Breast epithelium (tissue), 4 donors: ENCODE measurements at places on chromosomes 3 and 15.

GRCh38 chr3:160257606-160258005 lies 32.4 kb downstream of the C3orf80 start:
- no peak for DNase-seq
- H3K27ac ChIP-seq = no peak overlapping the region
- H3K4me1 ChIP-seq = no peaks in the 10 kb centered on the region
- no peaks in the 10 kb centered on the region for H3K27me3 ChIP-seq
- H3K36me3 ChIP-seq = no peaks in the 10 kb centered on the region

DNA sequence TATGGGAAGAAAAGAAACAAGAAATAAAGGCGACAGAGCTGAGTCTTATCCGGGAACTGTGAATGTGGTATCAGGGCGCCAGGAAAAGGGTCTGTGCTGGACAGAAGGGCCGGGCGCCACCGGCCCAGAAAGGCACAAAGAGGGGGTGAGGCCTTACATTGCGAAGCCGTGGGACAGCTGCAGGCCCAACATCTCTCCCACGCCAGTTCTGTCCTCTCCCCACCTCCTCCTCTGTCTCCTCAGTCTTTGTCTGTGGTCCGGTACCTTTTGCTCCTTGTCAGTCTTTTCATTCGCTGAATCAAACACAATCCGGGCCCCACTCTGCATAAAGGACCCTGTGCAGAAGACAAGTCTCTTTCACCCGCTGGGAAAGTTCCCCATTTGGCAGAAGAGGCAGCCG lies 81.8 kb downstream of the LRIG1 start:
- peak overlapping the region; percentile 42 for H3K27ac ChIP-seq
- no peaks in the 10 kb centered on the region for H3K4me1 ChIP-seq
- no peaks in the 10 kb centered on the region for H3K27me3 ChIP-seq
- no peak for DNase-seq
- H3K4me3 ChIP-seq = no peak overlapping the region

- DNase-seq = no peak
- no peaks in the 10 kb centered on the region for H3K27me3 ChIP-seq
Observed at GRCh38 chr15:48283396-48284145, 47.7 kb upstream of the DUT start.

DNA sequence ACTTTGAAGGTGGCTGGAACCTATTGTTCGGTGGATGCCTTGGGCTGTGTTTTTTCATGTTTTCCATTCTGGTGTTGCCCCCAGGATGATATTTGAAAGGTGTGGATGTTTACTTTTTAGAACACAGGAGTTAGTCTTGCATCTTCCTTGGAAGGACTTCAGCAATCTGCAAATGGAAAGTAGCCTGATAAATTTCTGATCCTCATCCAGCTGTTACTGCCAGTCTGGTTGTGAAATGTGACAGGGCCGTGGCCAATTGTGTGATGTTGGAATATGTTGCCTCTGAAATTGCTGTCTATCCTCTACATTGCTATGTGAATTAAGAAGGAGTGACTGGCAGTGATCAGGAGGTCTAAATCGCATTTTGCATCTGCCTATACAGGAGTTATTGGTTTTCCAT lies 382.5 kb upstream of the C2CD4B start:
- no peaks in the 10 kb centered on the region for H3K36me3 ChIP-seq
- H3K4me3 ChIP-seq = no peak overlapping the region
- H3K27ac ChIP-seq = no peak overlapping the region
- no peak for DNase-seq

DNA sequence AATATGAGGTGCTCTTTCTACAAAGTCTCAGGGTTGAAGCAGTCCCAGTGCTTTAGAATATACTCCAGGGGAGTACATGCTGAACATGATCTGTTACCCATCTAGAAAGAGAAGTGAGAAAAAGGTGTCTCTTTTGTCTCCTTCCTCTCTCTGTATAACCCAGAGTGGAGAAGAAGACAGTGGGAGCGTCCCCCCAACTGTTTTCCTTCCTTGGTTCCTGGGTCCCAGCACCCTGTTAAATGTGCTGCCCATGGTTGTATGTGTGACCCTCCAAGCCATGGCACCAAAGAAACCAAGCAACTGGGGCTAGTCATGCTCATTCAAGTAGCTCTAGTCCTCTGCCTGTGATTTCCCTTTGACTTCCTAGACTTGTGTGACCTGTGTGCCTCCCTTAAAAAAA lies 683.7 kb downstream of the TBL1XR1 start:
- no peak overlapping the region for H3K4me3 ChIP-seq
- H3K27ac ChIP-seq = no peak overlapping the region
- H3K36me3 ChIP-seq = no peaks in the 10 kb centered on the region
- H3K4me1 ChIP-seq = no peaks in the 10 kb centered on the region
- DNase-seq = no peak
- no peaks in the 10 kb centered on the region for H3K27me3 ChIP-seq

DNA sequence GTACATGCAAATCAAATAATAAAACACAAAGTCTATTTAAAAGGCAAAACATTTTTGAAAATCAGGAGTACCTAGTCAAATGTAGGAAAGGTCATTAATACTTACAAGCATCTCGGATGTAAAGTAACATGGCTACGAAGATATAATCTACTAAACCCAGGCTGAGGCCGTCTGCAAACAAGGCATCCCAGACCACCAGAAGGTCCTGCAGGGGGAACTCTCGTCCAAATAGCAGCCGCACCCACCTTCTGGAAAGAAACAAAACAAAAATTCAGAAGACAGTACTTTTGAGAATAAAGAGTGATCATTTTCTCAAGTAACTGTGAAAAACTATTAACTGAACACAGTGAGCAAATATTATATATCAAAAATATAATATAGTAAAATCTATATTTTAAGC lies 423.1 kb downstream of the PLCL2 start:
- H3K27me3 ChIP-seq = no peaks in the 10 kb centered on the region
- H3K4me1 ChIP-seq = no peaks in the 10 kb centered on the region
- no peaks in the 10 kb centered on the region for H3K36me3 ChIP-seq
- H3K4me3 ChIP-seq = no peak overlapping the region
- no peak for DNase-seq

DNA sequence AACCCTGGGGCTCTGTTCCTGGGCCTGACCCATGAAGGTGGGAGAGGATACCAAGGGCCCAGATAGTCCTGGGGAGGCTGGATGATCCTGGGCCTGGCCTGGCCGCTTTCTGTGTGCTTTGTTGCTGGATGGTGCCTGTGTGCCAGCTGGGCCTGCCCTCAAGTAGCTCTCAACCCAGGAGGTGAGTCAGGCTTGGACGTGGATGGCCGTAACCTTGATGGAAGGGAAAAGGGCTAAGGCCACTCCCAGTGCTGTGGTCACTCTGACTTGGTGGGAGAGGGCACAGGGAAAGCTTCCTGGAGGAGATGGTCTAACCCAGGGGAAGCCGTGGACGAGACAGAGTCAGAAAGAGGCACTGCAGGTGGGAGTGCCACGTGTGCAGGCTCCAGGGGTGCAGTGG lies 9.4 kb downstream of the TMEM43 start:
- no peaks in the 10 kb centered on the region for H3K4me1 ChIP-seq
- H3K27ac ChIP-seq = no peak overlapping the region
- H3K36me3 ChIP-seq = peaks cover 8% of the 10 kb centered on the region
- no peak for DNase-seq
- no peaks in the 10 kb centered on the region for H3K27me3 ChIP-seq
- H3K4me3 ChIP-seq = no peak overlapping the region

- H3K36me3 ChIP-seq = no peaks in the 10 kb centered on the region
- no peak overlapping the region for H3K27ac ChIP-seq
- no peaks in the 10 kb centered on the region for H3K27me3 ChIP-seq
- DNase-seq = no peak
Observed at GRCh38 chr3:146772211-146772743, 167.1 kb upstream of the PLSCR5 start.

DNA sequence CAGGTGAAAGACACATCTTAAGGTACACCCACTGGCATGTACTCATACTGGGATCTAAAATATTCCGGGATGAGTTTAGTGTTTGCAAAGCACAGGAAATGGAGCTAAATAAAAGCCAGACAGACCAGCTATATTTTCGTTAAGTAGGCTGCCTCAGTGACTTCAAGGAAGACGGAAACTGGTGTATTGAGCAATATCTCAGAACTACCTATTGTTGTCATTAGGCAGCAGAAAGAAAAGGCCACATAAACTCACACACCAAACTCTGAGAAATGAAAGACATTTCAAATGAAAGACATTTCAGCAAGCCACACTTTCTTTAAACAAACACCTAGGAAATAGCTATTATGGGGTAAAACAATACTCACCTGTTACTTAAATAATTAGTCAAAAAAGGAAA lies 761.7 kb upstream of the SEMA6D start:
- no peaks in the 10 kb centered on the region for H3K36me3 ChIP-seq
- DNase-seq = no peak
- H3K4me1 ChIP-seq = no peaks in the 10 kb centered on the region
- H3K4me3 ChIP-seq = no peak overlapping the region

- no peaks in the 10 kb centered on the region for H3K36me3 ChIP-seq
- H3K4me3 ChIP-seq = no peak overlapping the region
- no peaks in the 10 kb centered on the region for H3K27me3 ChIP-seq
- H3K4me1 ChIP-seq = no peaks in the 10 kb centered on the region
Observed at GRCh38 chr3:114504941-114505628, 211.3 kb downstream of the TIGIT start.

DNA sequence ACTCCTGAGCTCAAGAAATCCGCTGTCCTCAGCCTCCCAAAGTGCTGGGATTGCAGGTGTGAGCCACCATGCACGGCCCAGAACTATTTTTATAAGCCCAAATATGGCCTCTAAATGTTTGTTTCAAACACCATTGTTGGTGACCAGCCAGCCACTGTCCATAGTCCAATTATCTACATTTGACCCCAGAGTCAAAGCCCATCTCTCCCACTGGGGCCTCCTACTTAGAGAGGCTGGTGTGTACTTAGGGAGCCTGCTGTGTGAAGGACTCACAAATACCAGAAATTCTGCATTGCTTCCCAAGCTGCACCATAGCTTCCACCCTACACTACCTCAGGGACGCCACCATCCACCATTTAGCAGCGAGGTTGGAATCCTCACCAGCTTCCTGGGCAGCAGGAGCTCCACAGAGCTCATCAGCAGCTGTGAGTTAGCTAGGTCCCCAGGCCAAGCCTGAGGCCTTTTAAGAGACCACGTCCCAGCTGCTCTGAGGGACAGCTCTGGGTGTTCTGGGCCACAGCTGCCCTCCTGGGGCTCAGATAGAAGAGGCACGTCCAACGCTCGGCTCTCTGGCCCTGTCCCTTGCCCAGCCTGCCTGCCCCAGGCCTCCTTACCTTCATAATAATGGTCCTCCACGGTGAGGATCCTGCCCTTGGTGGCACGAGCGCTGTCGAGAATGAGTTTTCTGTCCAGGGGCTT lies 29.5 kb downstream of the TKT start:
- no peak overlapping the region for H3K27ac ChIP-seq
- H3K4me1 ChIP-seq = no peaks in the 10 kb centered on the region
- no peak overlapping the region for H3K4me3 ChIP-seq
- no peak for DNase-seq
- H3K27me3 ChIP-seq = no peaks in the 10 kb centered on the region

GRCh38 chr3:170058127-170058526 lies 20.3 kb downstream of the GPR160 start:
- no peak overlapping the region for H3K4me3 ChIP-seq
- DNase-seq = no peak
- H3K4me1 ChIP-seq = no peaks in the 10 kb centered on the region
- no peaks in the 10 kb centered on the region for H3K36me3 ChIP-seq

DNA sequence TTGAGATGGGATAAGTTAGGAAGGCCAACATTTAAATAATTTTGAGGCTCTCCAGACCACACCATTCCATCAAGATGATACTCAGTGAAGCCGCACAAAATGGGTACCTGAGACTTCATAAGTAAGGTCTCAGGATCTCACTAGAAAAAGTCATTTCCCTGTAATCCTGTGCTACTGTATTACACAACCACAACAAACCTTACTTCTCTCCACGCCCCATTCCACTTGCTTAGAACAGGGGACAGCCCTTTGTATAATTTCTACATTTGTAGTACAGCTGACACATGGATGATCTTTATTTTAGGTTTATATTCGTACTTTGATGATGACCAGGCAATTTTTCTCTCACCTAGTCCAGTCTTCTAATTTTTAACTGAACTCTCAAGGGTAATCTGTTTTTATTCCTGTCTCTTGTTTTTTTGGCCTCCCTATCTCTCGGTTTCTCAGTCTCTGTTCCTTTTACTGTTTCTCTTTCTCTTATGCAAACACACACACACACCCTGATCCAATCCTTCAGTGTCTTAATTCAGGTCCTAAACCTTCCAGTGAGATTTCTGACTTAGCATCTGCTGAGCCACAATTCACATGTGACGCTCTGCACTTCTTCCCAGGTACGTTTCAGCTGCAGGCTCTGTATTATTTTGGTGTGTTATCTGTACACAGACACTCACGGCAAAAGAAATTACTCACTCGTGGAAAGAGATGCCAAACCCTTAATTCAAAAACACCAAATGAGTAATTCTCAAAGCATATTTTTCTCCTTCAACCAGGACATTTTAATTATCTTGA lies 223.2 kb upstream of the THBS1 start:
- no peaks in the 10 kb centered on the region for H3K27me3 ChIP-seq
- peak overlapping the region; percentile 50 for H3K27ac ChIP-seq
- H3K36me3 ChIP-seq = no peaks in the 10 kb centered on the region
- H3K4me3 ChIP-seq = no peak overlapping the region

- H3K36me3 ChIP-seq = no peaks in the 10 kb centered on the region
- H3K4me3 ChIP-seq = no peak overlapping the region
- H3K27ac ChIP-seq = no peak overlapping the region
- no peaks in the 10 kb centered on the region for H3K4me1 ChIP-seq
- no peak for DNase-seq
Observed at GRCh38 chr3:79202471-79203143, 565.2 kb downstream of the ROBO1 start.

DNA sequence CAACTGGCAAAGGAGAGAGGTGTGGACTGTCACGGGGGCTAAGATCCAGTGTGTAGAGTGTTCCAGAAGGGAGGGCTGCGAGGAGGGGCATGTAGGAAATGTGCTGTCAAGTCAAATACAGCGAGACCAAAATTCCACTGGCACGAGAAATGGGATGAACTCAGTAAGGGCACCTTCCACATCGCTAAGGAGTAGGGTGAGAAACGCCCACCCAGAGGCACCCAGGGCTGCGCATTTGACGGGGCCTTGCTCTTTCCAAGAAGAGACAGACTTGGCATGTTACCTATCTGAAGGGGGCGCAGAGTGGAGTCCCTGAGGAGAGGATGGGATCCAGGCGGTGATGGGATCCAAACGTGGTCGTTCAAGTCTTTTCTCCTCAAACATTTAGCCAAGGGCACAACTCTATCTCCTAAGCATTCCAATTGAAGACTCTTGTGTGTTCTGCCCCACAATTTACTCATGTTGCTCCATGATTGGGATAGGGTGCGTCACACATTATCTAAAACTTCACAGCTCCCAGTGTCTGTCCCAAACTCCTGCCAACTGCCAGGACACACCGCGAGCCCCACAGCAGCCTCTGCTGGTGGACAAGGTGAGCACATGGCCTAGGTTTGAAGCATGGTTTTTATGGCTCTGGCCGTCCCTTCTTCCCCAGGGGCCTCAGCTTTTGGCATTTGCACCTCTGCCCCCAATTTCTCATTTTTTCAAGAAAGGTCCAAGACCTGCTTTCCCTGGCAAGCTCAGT lies 7.6 kb downstream of the SELENOS start:
- no peak for DNase-seq
- H3K27me3 ChIP-seq = no peaks in the 10 kb centered on the region
- H3K36me3 ChIP-seq = peaks cover 27% of the 10 kb centered on the region
